ENCODE measurements at places on chromosomes 2 and 18. TPM values are rescaled to one million over a fixed set of nuclear protein-coding genes. Genes with fewer than 3 reads are reported as not detected.

GRCh38 chr2:234146087-234146826, 95.8 kb downstream of the SPP2 start:
- DNase-seq, result no peak

GRCh38 chr2:20634507-20635112, 16.3 kb downstream of the HS1BP3 start:
- DNase-seq, result peak; percentile 86

- no peak for DNase-seq
Measured at GRCh38 chr2:224528171-224528570, 57.0 kb downstream of the CUL3 start.

- DNase-seq, result no peak
Measured at GRCh38 chr2:85692039-85692645, 2.0 kb upstream of the GNLY start.

Gene BMP10
- not detected for polyA plus RNA-seq

- no peak for DNase-seq
Measured at GRCh38 chr2:105590780-105591660, 153.7 kb upstream of the NCK2 start.

DNA sequence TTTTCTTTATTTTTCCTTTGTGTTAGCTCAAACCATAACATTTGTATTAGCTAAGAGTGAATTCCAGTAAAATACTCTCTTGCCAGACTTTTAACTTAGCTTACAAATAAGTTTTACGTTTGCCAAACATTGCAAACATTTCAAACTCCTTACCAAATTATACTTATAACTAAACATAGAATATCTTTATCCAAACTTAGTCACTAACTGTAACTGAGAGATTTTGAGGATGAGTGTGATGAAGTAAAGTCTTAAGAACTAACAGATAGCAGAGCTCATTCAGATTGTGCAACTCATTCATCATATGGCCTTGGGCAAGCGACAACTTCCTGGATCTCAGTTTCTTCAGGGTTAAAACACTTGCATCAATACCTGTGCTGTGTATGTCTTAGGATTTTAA, 533.7 kb downstream of the TDRD15 start:
- no peak for DNase-seq

DNA sequence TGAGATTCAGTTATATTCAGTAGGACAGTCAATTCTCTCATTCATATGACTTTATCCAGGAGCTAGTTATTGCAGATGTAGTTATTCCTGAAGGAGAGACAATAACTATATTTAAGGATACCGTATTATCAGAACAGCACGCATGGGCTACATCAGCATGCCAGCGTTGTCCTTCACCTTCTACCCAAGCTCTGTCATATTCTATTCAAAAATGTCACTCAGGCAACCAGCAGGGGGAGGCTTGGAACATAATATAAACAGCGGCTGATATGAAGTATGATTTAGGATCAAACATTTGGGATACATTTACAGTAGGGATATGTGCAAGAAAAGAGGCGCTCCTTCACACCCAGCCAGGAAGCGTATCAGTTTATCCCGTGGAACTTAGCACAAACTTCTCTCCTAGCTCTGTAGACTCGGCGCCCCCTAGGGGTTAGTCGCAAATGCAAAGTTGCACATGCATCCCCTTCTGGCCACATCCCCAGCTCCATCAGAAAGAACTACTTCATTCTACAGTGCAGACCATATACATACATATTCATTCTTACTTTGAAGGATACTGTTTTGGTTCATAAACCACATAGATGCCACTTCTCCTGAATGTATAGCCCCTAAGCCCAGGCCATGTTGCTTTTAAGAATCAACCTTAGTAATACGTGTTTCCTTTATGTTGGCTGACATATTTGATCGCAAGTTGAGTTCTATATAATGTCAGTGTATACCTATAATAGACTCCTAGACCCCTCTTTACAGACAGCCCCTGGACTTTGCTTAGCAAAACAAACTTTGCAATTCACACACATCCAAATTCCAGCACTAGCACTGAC, 759.4 kb downstream of the ADCYAP1 start:
- DNase-seq, result no peak

- no peak for DNase-seq
Measured at GRCh38 chr18:50734342-50734741, 85.5 kb downstream of the MRO start.

GRCh38 chr2:147223119-147223518, 621.7 kb upstream of the ACVR2A start:
- no peak for DNase-seq

DNA sequence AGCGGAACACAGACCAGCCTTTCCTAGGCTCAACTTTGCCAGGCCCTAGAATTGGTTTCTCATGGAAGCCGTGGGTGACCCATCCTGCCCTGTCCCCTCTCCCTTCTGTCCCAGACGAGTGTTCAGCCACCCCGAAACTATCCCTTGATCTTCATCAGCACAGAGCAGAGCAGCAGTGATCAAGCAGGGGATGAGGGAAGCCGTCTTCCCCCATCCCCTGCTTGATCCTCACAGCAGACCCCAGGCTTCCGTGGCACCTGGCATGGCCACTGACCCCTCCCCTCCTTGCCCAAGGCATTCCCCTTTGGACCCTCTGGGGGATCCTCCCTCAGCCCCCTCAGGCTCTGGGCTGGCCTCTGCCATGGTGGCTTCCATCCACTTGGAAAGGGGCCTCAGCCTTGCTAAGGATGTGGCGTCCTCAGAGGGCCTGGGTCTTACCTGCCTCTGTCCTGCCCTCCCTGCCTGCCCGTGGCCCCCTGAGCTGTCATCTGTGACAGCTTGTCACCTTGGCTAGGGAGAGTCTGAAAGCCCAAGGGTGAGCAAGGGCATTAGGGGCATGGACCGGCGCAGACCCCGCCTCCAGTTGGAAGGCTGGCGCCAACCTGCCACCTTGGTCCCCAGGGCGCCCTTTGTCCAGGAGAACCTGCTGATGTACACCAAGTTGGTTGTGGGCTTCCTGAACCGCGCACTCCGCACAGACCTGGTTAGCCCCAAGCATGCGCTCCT, 10.4 kb upstream of the CCDC74A start:
- DNase-seq, result peak; percentile 59

DNA sequence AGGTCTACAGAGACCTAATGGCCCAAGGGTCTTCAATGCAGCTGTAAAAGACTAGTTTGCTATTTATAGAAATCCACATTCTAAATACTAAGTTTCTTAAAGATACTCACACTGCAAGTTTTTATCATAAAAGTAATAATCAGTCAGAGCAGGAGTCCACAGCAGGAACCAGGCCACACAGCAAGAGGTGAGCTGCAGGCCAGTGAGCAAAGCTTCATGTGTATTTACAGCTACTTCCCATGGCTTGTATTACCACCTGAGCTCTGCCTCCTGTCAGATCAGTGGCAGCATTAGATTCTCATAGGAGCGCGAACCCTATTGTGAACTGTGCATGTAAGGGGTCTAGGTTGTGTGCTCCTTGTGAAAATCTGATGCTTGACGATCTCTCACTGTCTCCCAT, 6.7 kb upstream of the SCN9A start:
- DNase-seq, result no peak

DNA sequence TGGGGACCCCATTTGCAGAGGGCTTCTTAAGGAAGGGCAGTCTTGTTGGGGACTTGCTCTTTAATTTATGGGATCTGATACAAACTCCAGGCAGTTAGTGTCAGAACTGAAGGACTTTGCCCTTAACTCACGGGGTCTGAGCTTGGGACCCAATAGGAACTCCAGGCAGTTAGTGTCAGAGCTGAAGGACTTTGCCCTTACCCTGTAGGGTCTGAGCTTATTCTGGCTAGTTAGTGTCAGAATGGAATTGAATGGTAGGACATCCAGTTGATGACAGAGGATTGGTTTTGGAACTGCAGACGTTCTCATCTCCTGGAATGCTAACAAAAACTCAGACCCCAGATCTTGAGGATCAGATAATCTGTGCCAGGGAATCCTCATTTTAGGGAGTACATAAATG, 256.9 kb upstream of the COPS8 start:
- DNase-seq, result no peak

- no peak for DNase-seq
Measured at GRCh38 chr2:162022290-162022945, 51.6 kb downstream of the DPP4 start.

- DNase-seq, result no peak
Measured at GRCh38 chr2:240339411-240340360, 95.8 kb upstream of the GPC1 start.

DNA sequence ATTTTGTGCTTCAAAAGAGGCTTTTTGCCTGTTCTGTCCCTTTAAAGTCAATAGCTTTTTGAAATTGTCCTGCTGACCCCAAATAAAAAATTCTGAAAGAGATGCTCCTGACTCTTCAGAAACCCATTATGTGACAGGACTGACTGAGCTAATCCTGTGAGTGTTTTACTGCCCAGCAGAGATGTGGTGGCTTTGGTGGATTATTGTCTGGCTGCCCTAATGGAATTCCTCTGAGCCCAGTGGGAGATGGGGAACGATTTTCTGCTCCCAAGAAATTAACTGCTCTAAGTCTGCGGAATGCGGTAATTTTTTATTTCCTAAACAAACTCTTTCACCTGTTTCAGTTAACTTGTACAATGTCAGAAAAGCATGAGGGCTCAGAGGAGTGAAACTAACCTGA, 258.2 kb downstream of the IKZF2 start:
- no peak for DNase-seq

All from sigmoid colon (tissue), 7 donors.